ENCODE measurements at places on chromosomes 4 and X.
A peak's percentile ranks its signal among the peaks of the same experiment; 100 is the strongest.

DNA sequence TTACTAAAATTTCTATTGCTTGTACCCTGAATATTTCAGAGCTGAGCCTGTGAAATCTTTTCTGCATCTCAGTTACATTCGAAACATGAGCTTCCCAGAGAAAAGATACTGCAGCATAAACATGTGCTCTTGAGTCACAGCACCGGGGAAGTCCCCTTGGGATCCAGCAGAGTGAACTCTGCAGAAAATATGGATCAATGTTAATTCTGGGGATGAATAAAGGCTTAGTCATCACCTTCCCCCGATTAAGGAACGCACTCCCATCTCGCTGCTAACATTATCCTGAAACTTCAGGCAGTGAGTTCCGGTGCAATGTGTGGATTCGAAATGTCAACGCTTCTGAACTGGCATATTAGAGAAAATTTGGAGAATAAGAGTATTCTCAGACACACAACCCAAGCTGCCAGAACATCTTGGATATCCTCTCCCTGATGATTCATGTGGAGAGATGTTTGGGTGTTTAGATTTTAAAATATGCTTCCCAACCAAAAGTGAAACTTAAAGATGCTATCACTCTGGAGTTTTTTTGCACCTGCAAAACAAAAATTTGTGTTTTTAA is 90.8 kb downstream of the IRF2 start:
- DNase-seq = no peak

DNA sequence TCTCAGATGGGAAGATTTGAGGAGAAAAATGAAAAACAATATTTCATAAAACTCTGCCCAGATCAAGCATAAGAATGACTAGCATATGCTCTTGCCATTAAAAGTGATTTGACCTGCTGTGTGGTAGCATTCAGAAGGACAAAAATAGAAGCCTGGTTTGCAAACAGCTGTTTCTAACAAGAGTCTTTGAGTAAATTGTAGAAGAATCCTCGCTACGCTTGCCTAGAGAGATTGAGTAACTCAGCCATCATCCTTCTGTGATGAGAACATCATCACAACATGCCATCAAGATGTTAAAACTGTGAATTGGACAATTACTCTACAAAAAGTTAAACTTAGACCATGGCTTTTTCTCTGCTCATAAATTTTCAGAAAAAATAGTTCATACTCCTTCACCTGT is 168.9 kb upstream of the PUDP start:
- no peak for DNase-seq

DNA sequence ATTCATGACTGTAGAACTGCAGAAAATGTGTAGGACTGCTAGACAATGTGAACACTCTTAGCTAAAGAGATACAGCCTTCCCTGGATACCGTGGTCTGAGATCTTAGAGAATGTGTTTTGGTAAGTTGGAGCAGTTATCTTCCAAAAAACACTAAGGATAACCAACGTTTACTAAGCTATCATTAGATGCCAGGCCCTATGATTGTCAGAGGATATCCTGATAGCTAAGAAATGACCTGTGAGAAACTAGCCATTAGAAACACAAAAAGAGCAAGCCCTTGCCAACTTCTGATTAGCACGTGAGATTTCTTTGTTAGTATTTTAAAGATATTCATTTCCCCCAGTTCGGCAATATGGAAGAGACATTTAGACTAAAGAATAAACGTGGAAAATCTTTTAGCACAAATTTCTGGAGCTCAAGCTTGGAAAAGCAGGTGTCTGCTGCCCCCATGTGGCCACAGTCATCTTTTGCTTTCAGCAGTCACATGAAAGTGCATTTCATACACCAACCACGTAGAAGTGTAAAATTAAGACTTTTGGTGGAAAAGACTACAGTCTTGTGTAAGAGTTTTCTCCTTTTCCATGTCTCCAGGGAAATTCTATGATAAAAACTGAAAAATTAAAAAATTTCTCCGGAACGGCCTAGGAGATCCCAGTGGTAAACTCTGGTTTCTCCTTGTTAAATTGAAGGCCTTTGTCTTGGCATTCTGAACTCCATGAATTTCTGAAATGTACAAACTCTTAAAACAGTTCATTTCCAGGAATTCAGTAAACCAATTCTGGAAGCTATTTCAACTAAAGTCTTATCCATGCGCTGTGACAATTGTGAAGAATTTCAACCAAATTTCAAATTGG is 136.4 kb downstream of the ZNF674 start:
- peak; percentile 21 for DNase-seq

DNA sequence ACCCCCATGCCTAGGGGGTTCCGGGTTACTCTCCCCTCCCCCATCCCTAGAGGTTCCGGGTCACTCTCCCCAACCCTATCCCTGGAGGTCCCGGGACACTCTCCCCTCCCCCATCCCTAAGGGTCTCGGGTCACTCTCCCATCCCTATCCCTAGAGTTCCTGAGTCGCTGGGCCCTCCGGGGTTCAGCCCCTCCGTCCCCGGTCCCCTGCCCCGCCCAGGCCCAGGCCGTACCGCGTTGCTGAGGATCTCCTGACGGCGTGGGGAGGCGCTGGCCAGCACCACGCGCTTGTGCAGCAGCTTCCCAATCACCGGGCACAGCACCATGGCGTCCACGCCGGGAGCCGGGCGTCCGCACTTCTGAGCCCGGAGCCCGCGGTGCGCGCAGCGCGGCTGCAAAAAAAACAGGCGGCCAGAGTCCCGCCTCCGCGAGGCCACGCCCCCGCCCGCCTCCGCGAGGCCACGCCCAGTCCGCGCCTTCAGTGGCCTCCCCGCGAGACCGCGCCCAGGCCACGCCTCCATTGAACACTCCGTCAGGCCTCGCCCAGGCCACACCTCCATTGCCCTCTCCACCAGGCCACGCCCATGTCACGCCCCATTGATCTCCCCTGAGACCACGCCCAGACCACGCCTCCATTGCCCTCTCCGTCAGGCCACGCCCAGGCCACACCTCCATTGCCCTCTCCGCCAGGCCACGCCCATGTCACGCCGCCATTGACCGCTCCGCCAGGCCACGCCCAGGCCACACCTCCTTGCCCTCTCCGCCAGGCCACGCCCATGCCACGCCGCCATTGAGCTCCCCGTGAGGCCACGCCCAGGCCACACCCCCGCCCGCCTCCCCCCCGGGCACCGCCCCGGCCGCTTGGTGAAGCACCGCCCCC is at the start of gene ASMTL:
Gene ASMTL, minus strand, starts transcription at position 394 of the 879 bp plus-strand sequence. Its CDS starts 69 bp downstream, at position 325.
- DNase-seq = no peak

- no peak for DNase-seq
Measured at GRCh38 chrX:67159437-67159836, 384.4 kb upstream of the AR start.

DNA sequence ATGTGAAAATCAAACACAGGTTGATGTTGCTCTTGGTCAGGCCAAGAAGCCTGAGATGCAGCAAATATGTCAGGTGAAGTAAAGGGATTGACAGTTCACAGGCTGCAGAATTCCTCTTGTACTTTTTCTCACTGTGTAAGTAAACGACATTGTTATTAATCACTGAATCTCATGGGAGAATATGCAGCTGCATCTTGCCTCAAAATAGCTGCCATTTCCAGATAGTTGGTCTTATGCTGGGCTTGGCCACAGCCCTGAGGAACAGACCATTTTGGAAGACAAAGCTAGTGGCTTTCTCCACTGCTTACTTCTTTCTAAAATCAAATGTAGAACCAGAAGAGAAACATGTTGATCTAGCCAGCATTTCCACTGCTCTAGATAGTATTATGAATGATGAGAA is 403.4 kb upstream of the NR3C2 start:
- no peak for DNase-seq

GRCh38 chrX:65862638-65863037 is 177.2 kb downstream of the VSIG4 start:
- DNase-seq = no peak

- DNase-seq = no peak
Measured at GRCh38 chrX:13110433-13111324, 66.3 kb upstream of the FAM9C start.

DNA sequence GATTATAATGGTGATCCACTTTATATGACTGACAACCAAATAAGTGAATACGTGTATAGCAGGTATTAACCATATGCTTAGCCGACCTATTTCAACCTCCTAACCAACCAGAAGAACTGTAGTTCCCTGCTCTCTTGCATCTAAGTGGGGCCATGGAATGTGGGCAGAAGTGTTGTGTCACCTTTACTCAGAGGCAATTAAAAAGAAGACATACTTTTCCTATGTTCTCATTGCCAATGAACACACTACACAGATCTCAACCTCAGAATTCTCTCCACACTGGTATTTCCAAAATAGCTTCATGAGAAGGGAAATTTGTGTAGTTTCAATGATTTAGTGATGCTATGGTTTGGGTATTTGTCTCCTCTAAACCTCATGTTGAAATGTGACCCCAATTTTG is 3.2 kb upstream of the NFKB1 start:
- DNase-seq = no peak

- no peak for DNase-seq
Measured at GRCh38 chr4:105963461-105964400, 68.5 kb downstream of the NPNT start.

DNA sequence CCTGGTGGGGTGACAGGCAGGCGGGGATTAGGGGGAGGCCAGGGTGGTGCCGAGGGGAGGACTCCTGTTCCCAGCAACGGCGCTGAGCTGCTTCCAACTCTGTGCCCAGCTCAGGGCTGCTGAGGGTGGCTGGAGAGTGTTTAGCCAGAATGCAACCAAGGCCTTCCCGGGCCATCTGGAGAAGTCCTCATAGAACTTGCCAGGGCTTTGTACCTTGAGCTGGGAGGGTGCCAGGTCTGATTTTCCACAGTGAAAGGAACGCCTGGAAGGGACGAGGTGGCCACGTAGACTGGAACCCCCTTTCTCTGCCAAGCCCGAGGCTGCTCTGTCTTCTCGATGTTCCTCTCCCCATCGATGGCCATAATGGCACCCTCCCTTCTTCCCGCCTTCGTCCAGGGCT is 57.0 kb upstream of the GPR78 start:
- DNase-seq = no peak

DNA sequence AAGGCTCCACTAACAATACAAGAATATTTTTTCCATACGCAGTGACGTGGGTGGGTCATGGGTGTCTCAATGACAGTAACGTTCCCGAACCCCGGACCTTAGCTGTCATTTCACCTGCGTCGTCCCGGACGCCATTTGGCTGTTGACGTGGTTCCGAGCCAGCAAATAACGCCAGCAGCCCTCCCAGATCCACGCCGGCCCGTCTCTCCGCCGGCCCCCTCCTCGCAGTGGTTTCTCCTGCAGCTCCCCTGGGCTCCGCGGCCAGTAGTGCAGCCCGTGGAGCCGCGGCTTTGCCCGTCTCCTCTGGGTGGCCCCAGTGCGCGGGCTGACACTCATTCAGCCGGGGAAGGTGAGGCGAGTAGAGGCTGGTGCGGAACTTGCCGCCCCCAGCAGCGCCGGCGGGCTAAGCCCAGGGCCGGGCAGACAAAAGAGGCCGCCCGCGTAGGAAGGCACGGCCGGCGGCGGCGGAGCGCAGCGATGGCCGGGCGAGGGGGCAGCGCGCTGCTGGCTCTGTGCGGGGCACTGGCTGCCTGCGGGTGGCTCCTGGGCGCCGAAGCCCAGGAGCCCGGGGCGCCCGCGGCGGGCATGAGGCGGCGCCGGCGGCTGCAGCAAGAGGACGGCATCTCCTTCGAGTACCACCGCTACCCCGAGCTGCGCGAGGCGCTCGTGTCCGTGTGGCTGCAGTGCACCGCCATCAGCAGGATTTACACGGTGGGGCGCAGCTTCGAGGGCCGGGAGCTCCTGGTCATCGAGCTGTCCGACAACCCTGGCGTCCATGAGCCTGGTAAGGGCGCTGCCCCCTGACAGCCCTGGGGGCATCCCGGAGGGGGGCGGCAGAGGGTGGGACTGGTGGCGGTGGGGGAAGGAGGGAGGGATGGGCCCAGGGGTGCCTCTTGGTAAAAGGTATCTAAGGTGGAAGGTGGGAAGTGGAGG is at the start of gene CPE:
Gene CPE, plus strand, starts transcription at position 264 of the 933 bp plus-strand sequence. Its CDS starts 214 bp downstream, at position 478.
- DNase-seq = peak; percentile 78

DNA sequence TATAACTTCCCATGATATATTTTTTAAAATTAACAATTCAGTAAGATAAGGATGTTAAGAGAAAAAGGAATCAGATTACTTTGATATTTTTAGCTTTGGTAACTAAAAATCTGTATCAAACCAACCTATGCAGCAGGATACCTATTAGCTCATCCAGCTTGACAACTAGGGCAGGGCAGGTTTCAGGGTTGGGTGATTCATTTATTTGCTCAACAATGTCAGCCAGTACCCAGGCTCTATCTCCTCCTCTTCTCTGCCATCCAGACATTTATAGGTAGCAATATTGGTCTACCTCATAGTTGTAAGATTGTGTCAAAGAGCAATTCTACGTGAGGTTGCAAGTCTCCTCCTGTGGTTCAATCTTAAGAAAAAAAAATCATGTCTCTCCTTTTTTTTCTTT is 421.9 kb downstream of the ANKRD50 start:
- DNase-seq = no peak

- DNase-seq = no peak
Measured at GRCh38 chr4:141913928-141914327, 277.5 kb downstream of the IL15 start.

- DNase-seq = no peak
Measured at GRCh38 chrX:7146020-7146702, 1.4 kb upstream of the STS start.

DNA sequence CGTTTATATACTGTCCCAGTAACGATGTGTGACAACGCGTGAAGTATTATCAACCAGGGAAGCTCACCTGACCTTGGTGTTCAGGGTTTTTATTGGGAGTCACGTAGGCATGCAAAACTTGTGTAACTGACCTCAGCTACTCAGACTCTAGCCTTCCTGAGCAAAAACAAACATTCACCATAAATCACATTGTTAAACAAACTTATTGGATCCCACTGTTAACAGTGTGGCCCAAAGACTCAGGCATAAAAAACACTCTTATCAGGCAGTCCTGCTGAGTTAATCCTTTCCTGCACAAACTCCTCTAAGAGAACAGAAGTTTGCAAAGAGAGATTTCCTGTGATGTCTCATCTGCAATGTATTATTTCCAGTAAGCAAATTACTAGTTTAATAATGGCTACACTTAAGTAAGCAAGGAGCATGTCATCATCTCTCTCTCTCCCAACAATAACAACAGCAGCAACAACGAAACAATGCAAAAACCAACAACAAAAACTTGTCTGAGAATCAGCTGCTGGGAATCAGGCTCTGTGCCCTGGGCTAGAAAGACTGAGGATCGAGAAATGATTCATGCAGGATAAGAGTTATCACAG is 12.0 kb downstream of the GAGE1 start:
- DNase-seq = no peak

DNA sequence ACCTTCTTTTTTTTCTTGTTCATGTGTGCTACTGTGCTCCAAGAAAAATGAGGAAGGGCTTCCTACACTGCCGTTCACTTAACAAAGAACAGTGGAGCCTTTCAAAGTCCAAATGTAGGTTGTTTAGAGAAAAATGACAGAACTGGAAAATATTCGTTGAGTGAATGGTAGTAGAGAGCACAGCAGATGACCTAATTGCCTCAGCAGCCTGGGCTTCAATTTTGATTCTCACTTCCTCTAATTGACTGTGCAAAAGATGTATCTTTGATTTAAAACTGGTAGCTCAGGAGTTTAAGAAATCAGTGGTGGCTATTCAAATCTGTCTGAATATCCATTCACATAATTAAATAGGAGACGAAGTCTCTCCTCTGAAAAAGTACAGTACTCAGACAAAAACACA is 5.2 kb downstream of the NLGN4X start:
- DNase-seq = no peak

GRCh38 chr4:2621419-2621818 is 85.0 kb downstream of the FAM193A start:
- no peak for DNase-seq

- no peak for DNase-seq
Measured at GRCh38 chrX:11259437-11259836, 33.8 kb upstream of the AMELX start.

GRCh38 chr4:161182913-161183312 is 980.9 kb downstream of the FSTL5 start:
- DNase-seq = no peak

Data from hippocampal formation (tissue), 2 donors.